ENCODE measurements at places on chromosomes 6 and 20.

- DNase-seq = no peak
These were observed 97.1 kb upstream of the CEP85L start for GRCh38 chr6:118748311-118749062.

- peak; percentile 84 for DNase-seq
These were observed 60.7 kb downstream of the TNFAIP3 start for GRCh38 chr6:137927777-137928218.

DNA sequence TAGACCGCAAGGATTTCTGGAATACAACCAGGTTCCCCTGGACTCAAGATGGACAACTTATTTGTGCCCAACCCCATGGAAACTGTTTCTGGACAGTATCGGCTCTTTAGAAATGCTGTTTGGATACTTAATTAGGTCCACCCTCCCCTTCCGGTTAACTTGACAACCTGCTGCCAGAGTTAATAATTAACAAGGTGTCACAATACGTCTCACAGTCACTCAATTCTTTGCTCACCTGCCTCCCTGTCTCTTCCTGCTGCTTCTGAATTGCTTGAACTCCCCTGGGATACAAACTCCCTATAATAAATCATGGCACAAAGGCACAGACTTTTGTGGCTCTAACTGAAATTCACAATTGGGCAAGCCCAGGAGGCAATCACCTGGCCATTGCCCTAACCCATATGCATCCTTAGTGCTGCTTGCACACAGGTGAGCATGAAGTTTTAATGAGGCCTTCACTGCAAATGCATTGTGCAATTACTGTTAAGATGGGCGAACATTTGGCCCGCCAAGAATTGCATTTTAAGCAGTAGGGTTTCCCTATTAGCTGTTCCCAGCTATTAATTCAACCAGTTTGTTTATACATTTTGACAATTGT is 504.4 kb upstream of the NOX3 start:
- DNase-seq = no peak

- no peak for DNase-seq
These were observed 161.4 kb downstream of the TBXT start for GRCh38 chr6:166005944-166006899.

DNA sequence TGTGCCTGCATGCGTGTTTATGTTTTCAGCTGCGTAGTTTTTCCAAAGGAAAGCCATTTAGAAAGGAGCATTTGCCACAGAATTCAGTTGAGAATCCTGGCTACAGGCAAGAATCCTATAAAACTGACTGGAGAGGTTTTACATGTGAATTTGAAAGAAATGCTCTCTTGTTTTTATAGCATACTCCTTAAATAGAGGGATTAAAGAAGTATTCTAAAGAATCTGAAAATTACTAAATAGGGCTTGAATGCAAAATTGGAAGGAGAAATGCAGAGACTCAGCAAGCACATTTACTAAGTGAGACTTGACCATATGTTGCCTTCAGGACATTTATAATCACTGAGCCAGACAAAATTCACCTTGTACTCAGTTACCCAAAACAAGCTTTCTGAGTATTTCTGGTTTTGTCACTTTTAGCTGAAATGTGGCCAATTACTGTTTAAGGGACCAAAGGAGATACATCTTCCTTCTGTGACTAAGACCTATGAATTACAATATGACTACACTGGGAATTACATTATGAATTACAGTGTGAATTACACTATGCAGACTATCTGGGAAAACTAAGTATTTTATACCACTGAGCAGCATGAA is 107.4 kb upstream of the ASCC3 start:
- no peak for DNase-seq

GRCh38 chr6:12294851-12295536 is 4.8 kb downstream of the EDN1 start:
- no peak for DNase-seq

- DNase-seq = no peak
These were observed 2.5 kb downstream of the RIMS1 start for GRCh38 chr6:71888756-71889340.

DNA sequence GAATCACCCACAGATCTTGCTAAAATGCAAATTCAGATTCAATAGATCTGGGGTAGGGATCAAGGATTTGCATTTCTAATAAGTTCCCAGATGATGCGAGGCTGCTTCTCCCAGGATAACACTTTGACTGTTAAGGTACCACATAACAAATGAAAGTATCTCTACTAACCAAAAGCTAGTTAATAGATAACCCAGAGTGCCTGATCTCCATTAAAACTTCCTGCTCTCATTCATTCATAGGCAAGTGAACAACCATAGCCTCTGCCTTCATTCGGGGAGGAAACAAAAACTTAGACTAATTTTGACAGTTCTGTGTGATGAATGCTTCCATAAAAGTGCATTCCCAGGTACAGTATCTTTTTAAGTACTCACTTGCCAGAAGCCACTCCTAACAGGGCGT is 265.6 kb upstream of the BTBD3 start:
- DNase-seq = no peak

DNA sequence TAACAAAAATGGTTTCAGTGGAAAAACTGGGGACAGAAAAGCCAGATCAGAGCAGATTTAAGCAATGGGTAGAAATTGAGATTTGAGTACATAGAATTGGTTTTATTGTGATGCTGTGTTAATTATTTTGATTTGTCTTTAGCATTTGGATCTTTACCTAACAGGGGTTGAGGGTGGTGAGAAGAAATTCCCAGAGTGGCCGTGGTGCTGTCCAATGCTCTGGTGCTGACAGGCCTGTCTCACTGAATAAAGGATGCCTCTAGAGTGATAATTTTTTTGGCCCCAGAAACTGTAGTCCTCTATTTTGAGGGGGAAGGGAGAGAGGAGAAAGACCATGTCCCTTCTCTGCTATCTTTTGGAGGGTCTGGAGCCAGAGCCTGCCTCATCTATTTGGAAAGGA is 79.1 kb downstream of the LYRM2 start:
- no peak for DNase-seq

GRCh38 chr20:34626992-34627391 is 49.9 kb downstream of the PIGU start:
- no peak for DNase-seq

- no peak for DNase-seq
These were observed 118.2 kb downstream of the CARMIL1 start for GRCh38 chr6:25397406-25397805.

GRCh38 chr6:1497761-1498105 is 108.4 kb downstream of the FOXF2 start:
- DNase-seq = no peak

- DNase-seq = no peak
These were observed 496.0 kb upstream of the MARCKS start for GRCh38 chr6:113361014-113361645.

DNA sequence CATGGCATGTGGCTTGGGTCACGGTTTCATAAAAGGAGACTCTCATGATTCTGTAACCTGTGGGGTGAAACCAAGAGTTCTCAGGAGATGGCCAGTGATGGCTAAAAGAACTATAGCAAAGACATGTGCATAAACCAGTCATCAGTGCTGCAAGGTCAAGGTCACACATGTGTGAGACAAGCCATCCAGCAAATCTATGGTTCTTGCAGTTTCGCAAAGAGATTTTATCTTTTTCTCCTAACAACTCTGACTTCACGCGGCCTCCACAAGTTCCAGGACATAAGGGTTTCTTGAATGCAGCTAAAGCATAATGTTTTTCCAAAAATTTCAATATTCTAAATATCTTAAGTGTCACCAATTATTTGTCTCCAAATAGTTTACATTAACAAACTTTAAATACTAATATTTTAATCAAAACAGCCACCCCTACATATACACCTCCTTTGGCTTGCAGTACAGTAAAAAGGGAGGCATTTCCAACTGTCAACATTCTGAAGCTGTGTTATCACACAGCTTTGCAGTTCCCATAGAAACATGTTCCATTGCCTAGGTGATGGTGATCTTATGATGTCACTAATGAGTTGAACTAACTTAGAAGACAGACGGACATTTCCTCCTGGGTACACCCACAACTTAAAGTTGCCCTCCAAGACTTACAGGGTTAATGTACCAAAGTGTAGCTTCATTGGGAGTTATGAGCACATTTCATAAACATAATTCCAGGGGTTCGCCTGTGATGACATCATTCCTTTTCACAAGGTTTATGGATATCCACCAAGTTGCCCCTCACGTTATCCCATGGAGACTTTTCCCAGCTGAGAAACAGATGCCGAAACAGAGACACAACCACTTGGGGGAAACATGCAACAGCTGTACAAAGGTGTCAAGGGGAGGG is 250.9 kb upstream of the PDE10A start:
- no peak for DNase-seq

DNA sequence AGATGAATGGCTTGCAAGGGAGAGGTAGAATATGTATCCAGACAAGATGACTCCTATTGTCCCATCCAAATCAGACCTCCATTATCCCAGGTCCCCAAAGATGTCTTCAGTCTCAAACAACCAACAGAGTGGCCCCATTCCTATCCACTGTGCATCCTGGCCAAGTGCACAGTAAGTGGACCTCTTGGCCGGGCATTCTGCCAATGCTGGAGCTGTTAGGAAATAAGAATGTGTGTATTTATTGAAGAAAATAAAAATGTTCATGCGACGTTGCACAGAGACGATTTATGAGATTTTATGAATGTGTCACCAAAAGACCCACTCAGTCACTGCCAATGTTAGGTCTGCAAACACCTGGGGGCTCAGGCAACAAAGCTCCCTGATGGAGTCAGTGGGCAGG is 196.0 kb downstream of the MAFB start:
- no peak for DNase-seq

DNA sequence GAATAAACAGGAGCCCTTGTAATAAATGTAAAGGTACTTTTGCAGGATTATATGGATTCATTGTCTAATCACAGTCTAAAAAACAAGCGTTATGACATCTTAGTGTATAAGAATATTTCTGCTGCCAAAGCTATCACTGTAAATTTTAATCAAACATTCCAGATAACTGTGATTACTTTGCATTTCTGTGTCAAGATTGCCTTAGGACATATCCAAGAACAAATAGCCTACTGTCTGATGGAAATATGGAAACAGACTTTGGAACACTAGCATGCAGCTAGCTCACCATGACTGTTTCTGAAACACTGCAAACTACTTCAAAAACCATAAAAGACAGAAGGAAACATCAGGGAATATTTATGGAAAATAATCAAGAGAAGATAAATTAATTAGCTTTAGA is 248.7 kb upstream of the ASCC3 start:
- DNase-seq = no peak

- peak; percentile 83 for DNase-seq
These were observed 61.8 kb downstream of the NFATC2 start for GRCh38 chr20:51480507-51481270.

GRCh38 chr6:156820089-156820798 is 43.1 kb downstream of the ARID1B start:
- no peak for DNase-seq

- DNase-seq = no peak
These were observed 116.3 kb downstream of the TAF4 start for GRCh38 chr20:61949363-61949713.

DNA sequence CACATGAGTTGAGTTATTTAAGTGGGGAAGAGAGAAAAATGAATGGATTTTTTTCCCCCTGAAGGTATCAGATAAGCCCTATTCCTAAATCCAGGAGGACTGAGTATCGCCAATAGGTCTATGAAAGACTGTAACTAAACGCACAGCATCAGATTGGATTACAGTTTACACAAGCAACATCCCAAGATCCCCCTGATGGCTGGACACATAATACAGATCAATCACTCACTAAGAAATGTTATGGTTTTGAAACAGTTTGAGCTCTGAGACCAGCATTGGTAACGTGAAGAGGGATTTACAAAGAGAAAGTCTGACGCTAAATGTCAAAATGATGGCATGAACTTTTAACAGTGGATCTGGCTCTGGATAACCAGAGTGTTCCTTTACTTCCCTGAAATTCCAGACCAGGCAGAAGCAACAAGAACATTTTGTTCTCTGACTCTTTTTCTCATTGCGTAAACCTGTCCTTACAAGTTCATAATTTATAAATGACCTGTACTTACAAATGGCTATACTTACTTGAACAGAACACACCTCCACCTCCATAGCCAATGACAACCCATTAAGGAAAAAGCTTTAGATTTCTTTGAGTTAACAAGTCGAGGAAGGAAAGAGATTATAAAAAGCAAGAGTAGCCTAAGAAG is 131.8 kb upstream of the BEND3 start:
- no peak for DNase-seq

All from activated T-cell treated with anti-CD3 and anti-CD28 coated beads, Interleukin-2, amount 50 U/mL, for 48 hours (primary cell).